ENCODE measurements at places on chromosomes 12 and 14.

DNA sequence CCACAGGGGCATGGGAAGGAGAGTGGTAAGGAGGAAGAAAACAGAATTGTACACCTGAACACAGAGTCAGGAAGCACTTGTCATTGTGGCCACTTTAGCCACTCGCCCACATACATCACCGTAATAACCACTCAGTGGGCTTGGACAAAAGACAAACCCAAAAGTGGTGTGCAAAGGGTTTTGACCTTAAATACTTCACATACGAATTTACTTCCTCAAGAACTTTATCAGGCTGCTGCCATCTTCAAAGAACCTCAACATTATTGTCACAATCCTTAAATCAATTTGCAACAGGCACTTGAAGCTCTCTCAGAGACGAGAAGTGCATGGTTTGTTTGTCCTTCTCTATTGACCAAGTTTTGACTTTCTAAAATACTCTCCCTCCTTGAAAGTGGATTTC, 187.3 kb upstream of the EGLN3 start:
- DNase-seq: no peak

DNA sequence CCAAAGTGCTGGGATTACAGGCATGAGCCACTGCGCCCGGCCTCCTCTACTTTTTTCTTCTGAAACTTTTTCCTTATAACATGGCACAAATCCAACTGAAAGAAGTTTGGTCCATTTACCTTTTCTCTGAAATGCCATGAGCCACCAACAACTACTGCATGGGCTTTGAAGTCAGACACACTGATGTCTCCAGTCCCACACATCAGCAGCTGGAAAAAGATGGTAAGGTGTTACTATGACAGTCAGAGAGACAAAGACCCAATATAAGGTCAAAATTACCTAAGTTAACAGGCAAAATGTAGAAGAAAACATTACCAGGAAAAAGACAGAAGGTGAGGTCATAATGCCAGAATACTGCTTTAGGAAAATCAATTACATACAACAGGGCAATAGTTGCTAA, 48.2 kb downstream of the AREL1 start:
- no peak for DNase-seq

DNA sequence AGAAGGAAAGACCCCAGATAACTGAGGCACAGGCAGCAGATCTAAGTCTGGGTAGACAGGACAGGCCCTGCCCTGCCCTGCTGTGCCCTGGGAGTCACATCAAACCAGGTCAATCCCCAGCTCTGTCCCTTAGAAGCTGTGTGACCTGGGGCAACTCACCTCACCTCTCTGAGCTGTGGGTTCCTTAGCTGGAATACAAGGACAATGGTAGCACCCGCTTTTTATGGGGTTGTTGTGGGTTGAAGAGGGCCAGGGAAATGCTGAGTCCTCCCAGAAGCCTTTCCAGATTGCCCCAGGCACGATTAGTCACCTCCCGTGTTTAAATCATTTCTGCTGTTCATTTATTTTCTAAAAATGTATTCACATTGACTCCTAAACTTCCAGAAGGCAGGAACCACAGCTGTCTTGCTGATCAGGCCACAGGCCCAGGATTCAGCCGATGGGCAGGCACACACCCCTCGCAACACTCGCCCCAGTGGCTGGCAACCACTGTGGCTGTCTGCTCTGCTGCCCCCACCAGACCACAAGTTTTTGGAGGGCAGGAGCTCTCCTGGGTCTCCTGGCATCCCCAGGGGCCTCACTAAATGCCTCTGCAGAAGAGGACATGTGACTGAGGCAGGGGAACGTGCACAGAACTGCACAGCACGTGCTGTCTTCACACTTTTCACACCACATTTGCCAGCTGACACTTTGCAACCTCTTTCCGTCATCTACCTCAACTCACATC, 3.0 kb downstream of the SELPLG start:
- no peak for DNase-seq

- no peak for DNase-seq
Measured at GRCh38 chr14:46818147-46818546, 166.6 kb upstream of the RPL10L start.

DNA sequence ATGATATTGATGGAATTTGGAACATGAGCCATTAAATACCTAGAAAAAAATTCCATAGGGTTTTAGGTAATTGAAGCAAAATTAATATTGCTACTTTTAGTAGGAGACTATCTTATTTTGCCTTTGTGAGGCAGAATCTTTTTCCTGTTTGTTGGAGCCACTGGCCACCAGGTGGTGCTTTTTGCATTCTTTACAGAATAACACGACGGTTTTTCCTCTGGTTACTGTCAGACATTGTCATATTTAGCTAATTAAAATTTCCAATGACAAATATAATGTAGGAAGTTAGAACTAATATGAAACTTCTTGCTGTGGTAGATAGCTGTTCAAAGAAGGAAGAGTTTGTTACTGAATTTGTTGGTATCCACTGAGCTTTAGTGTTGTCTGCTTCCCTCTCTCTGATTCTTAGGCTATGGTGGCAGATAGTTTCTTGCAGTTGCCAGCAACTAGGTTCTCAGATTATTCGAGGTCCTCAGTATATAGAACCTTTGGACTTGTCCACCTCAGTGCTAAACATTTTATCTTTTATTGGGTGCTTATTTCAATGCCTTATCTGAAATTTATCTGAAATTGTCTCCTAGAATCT, 25.7 kb downstream of the RAB21 start:
- DNase-seq: peak; percentile 57

DNA sequence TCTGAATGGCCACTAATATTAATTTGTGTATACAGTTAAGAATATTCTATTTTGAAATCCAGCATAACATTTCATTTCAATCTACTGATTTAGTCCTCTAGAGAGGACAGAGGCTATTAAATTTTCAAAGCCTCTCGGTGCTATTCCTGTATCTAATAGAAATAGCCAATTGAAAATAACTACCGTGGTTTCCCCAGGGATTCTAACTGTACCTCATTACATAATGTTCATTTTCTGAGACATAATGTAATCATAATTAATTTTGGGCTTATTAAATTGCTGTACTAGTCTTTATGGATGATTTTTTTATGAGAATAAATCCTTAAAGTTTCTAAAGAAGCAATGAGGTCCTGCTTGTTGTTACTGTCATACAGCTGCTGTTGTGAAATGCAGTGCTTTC, 38.6 kb upstream of the ACSS3 start:
- no peak for DNase-seq

- DNase-seq: no peak
Measured at GRCh38 chr12:32214723-32215122, 108.1 kb downstream of the BICD1 start.

DNA sequence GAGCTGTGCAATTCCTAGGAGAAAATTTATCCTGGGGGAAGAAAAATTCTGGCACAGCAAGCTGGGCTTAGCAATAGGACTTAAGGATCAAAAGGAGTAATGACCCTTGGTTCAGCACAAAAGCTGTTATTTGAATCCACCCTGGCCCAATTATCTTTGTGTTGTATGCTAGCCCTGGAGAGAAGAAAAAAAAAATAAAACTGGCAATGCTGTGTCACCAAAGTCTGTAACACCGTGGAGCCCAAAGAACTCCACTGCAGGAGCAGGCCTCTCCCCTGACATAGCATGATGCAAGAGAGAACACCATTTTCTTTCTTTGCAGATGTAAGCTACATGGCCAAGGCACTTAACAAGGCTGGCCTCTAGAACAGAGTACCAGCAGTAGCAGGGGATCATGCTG, 63.0 kb upstream of the ARHGAP5 start:
- no peak for DNase-seq

DNA sequence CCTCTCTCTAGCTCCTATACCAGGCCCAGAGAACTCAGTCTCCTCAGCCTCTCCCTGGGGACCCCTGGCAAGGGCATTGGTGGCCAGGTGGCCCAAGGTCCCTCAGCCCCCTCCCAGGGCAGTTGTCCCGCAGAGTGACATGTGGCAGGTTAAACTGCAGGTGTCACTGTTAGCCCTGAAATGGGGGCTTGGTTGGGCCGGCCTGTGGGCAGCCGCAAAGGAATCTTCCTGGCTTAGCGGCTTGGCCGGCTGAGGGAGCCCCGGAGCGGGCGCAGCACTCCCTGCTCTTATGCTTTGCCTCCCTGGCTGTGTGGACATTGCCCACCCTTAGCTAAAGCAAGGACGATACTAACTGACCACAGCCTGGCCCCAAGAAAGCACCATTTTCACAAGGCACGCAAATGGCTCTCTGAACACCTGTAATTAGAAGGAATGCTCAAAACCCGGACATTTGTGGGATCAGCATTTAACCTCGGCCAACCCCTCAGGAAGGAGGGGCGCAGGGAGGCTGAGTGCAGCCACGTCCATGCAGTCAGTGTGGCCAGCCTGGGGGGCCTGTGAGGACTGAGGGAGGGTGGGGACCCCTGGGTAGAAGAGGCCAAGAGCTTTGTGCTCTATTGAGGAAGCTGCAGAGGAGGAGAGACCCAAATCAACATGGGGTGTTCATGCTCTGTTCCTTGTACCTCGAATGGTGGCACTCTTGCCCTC, 82.2 kb downstream of the PAPOLA start:
- peak; percentile 18 for DNase-seq

- no peak for DNase-seq
Measured at GRCh38 chr14:32623300-32624093, 294.4 kb downstream of the AKAP6 start.

DNA sequence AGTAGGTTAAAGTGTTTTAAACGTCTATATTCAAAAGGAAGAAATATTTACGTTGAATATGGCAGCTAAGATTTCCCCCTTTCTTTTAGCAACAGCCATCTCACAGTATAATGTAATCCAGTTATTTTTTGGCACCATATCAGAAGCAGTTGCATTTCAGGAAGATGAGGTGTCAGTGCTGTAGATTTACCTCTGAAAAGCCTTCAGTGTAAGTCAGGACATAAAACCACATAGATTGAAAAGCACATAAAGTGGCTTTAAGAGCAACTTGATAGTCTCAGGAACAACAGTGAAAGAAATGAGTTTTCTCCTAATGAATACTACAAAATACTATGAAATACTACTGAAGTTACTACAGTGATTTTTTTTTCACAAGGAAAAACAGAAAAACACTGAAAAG, 6.9 kb downstream of the MLH3 start:
- no peak for DNase-seq

DNA sequence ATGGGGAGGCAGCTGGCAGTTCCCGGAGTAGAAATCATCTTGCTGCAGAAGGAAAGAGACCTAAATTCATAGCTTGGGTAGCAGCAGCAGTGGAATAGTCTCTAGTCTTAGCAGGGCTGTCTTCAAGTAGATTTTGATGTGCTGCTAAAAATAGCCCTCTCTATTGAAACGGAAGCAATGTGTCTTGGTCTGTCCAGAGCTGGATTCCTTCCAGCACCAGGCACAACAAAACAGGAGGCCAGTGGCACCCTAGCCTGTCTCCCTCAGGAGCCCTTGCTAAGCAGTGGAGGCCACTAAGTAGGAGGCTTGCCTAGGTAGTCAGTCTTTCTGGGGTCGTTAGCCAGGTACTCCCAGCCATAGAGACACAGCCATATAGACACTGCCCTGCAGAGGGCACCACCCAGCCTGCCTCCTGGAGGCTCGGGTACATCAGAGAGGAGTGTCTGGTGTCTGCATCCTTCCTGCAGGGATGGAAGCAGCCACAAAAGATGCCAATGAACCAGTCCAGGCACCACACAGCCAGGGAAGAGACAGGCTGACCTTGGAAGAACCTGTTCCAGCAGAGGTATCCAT, 97.5 kb downstream of the CRACR2A start:
- no peak for DNase-seq

DNA sequence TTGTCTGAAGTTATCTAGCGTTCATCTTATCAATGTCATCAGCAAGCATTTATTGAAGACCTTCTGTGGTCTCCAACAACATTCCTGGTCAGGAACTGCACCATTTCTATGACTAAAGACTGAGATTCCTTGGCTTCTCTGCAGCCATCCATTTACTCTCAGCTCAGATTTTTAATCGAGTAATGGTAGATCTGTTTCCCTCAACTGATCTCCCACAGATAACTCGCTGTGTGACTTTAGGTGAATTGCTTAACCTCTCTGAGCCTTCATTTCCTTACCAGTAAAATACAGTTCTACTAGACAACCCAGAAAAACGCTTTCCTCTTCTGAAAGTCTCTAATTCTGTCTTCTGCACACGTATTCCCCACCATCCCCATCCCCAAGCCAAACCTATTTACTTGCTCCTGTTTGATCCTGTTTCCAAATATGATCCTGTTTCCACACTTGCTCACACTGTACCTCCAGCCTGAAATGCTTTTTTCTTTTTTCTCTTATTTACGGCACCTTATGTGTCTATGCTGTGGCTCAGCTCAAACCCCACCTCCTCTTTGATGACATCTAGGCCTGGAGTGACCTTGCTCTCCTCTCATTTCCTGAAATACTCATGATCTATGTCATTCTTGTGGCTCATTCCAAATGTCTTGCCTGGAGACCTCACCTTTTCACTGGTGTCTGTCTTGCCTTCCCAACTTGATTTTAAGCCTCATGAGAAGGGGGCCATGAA, 21.8 kb downstream of the PLXNC1 start:
- no peak for DNase-seq

DNA sequence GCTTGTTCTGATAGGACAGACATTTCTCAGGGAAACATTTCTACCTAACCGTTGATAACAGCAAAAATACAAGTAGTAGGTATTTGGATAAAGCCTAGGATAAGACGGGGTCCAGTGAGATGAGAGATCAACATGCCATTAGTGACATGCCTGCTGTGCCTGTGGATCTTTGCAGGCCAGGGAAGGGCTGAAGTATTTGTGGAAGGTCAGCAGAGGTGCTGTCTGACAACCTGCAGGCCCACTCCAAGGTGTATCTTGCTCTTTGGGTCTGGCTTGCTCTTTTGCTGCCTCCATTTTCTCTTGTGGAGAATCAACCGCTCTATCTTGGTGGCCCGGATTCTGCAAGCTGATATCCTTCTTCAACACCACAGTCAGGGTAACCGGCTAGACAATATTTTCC, 46.7 kb downstream of the MSRB3 start:
- DNase-seq: no peak

- DNase-seq: no peak
Measured at GRCh38 chr12:50639721-50640120, 124.2 kb upstream of the ATF1 start.

DNA sequence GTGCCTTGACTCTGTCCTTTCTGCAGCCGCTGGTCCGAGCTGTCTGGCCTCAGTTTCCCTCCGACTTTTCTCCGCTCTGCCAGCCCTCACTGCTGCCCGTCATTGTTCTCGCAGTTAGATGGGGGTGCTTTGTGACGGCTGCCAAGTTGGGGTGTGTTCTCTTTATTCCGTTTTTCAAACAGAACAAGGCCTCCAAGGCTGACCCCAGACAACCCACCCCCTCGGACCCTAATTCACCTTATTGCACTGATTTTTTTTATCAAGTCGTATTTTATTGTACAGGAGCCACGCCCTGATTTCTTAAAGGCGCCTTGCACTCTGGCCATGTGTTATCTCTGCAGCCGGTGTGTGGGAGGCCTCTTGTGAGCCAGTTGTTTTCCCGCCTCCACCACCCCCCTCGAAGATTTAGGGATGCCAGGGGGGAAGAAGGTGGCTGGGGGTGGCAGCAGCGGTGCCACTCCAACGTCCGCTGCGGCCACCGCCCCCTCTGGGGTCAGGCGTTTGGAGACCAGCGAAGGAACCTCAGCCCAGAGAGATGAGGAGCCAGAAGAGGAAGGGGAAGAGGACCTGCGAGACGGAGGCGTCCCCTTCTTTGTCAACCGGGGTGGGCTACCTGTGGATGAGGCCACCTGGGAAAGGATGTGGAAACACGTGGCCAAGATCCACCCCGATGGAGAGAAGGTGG, 1.3 kb downstream of the VASH1 start:
- peak; percentile 32 for DNase-seq

Measured in colonic mucosa (tissue), 4 donors.